Stimulated activated CD8-positive, alpha-beta memory T cell treated with anti-CD3 and anti-CD28 coated beads, Interleukin-7, amount 100 ng/mL, for 1 hour (primary cell): ENCODE measurements at places on chromosomes 7 and 10.

DNA sequence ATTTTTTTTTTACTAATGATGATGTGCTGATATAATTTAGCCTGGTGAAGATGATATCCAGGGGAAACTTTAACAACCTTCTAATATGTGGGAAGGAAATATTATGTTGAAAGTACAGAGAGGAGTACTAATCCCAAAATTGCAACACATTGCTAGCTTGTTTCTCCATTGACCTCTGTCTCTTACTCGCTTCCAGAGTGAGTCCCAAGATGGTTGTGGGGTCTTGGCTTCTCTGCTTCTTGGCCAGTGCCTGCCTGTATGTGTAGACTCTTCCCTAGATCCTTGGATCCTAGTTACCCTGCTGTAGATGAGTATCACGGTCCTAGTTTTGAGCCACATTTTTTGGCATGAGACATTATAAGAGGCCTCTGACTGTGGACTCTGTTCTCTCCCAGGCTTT is 17.5 kb downstream of the BMPER start:
- no peak for DNase-seq

DNA sequence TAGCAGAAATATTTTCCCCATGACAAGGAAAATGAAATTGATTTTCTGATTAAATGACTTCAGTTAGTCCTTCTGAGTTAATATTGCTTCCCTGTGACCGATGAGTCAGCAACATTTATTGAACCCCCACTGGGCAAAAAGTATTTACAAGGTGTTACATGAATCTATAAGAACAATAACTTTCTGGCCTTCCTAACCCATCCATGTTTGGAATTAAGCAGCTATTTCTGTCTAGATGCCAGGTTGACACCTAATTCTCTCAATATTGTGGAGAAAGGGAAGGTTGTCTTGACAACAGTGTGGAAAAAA is 112.9 kb upstream of the JAZF1 start:
- DNase-seq, result no peak

DNA sequence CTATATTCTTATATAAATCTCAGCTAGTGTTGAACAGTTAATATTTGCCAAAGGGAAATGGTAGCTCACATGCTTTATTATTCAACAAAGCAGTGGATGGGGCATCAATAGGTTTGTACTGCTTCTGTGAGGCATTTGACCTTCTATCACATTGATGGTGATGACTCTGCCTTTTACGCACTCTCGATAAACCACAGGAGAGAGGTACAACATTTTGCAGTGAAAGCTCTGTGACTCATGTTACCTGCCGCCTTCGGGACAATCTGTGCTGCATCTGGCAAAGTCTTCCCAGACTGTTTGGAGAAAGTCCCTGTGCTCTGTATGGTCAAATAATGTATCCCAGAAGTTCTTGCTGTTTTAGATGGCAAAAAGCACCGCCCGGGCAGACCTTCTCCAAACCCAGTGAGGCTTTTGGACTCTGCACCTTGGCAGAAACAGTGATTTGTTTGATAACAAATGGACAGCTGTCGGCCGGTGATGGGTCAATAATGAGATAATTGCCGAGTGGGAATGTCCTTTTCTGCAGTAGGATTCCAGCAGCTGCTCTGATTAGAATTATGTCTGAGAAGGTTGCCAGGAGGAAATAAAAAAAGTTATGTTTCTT is 61.0 kb downstream of the PLPP4 start:
- no peak for DNase-seq

- no peak for DNase-seq
These were observed 7.8 kb downstream of the LIPM start for GRCh38 chr10:88810196-88810961.

DNA sequence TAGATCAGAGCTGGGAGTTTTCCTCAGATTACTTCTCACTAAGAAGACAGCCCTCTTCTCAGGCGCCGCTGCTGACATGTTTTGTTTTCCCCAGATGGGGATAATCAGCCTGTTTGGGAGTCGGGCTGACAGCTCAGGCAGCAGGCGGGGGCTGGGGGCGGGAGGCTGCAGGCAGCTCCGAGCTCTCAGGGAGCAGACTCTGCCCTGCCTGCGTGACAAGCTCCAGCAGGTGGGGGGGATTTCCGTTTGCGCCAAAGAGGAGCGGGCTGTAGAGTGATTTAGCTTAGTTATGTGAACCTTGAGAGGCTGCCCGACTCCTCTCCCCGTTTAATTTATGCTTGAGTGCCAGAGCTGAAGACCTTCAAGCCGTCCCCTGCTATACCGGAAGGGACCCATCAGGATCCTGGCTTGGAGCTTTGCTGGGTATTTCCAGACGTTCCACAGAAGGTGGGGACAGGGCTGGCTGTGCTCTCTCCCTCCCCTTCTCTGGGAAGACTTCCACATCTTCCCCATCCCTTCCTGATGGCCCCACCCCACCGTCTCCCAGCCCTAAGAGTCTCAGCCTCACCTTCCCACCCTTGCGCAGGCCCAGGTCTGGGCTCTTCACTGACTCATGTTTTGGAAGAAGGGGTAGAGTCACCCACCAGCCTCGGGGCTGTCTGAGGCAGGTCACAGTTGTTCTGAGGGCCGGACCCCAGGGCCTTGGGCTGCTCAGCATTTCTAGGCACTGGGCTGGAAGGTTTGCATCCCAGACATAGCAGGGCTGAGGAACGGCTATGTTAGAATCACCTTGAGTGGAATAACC is 24.7 kb upstream of the ADCYAP1R1 start:
- DNase-seq, result no peak

GRCh38 chr10:43255634-43256431 is 11.0 kb downstream of the RASGEF1A start:
- no peak for DNase-seq

DNA sequence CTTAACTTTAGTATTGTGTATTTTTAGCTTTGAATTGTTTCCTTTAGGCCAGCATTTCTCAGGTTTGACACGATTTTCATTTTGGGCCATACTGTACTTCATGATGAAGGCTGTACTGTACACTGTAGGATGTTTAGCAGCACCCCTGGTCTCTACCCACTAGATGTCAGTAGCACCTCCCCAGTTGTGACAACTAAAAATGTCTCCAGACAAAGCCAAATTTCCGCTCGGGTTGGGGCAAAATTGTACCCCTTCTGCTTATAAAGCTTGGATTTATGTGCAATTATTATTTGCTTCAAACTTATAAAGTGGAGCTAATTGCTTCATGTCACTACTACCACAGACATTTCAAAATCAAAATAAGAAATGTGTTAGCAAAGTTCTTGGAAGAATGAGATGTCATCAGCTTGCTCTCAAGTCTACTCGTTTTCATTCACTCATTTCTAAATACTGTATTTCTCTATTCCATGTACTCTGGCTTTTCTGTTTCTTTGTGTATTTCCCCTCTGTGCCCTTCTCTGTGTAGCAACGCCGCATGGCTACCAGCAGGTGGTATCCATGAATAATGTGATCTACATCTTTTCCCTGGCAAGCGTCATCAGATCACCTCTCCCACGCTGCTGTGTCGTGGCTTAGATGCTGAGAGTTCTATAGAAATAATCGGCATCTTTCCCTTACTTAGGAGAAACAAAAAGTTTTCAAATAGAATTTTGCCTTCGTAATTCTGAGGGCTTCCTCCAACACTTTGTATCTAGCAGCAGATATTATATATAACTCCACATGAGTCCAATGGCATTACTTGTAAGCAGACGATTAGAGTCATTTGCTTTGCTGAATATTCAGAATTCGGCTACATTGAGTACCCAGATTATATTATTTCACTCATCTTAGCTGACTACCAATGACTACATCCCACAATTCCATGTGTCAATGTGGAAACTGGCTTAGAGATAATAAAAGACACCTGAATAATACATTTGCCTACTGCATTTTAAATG is 47.8 kb upstream of the CALCR start:
- DNase-seq, result no peak

DNA sequence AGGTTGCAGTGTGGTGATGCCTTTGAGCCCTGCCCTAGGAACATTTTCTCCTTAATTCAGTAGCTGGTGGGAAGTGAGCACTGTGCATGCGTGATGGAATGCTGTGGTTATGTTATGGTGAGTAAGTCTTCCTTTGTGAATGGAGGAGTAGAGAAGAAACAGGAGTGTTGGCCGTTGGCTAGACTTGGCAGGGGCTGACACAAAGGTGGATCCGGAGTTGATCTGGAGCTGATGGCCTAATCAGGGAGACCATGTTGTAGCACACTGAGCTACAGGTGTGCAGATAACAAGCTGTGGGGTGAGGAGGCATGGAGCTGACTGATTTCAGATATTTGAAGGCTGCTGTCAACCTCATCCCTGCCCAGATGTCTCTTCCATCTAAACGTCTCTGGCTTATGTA is 122.3 kb downstream of the CNNM2 start:
- no peak for DNase-seq

GRCh38 chr7:99000196-99000903 is 122.0 kb downstream of the TRRAP start:
- DNase-seq, result no peak

- DNase-seq, result no peak
These were observed 311.6 kb upstream of the LRRN3 start for GRCh38 chr7:110779339-110779738.

- no peak for DNase-seq
These were observed 10.4 kb upstream of the PCGF5 start for GRCh38 chr10:91210014-91210413.

GRCh38 chr7:17983221-17984062 is 43.1 kb upstream of the SNX13 start:
- DNase-seq, result no peak

DNA sequence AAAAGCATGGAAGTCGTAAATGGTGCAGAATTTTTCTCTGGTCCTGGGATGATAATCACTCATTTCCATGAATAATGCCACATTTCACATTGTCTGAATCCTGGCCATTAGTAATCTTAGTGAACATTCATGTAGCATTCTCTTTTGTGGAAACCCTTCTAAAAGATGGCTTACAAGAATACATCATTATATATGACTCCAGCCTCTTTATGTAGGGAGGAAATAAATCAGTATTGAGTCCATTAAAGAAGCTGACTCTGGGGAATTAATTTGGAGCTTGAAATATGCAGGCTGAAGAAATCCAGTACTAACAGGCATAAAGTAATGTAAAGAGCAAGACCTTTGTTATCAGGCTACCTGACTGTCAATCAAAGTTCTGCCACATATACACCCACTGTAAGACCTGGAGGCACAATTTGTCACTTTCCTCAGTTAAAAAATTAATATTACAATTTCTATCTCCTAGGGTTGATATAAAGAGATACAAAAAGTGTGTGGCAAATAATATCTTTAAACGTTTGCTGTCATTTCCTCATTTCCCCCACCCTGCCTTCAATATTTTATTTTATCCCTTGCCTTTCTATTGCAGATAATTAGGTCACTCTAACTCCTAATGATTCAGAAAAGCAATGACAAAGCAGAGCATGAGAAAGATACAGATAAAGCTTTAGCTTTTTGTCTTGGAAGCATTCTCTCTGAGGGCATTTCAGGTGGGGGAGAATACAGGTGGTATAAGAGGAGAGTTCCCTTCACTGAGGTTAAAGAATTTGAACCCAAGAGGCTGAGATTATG is 1122.0 kb upstream of the GHITM start:
- DNase-seq, result no peak

DNA sequence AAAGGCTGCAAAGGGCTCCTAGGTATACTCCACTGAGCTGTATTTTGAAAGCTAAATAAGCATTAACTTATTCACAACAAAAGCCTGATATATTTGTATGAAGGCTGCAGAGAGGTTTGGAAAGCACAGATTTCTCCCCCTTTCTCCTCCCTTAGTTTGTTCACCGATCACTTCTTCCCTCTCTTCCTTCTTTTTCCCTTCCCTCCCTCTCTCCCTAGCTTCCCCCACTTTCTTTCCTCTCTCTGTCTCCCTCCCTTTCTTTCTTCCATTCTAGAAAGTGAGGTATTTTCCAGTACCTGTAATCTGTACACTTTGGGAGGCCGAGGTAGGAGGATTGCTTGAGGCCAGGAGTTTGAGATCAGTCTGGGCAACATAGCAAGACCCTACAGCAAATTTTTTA is 62.1 kb downstream of the HHEX start:
- DNase-seq, result no peak

- DNase-seq, result no peak
These were observed 166.2 kb upstream of the SP8 start for GRCh38 chr7:20952916-20953315.

GRCh38 chr7:98399462-98399861 is 1.4 kb downstream of the BAIAP2L1 start:
- DNase-seq, result no peak
